K562 (cell line): ENCODE measurements at places on chromosomes 7 and 10. TPM values are rescaled to one million over a fixed set of nuclear protein-coding genes. Genes with fewer than 3 reads are reported as not detected.

GRCh38 chr7:150450491-150451001, at the start of gene GIMAP8:
TSS of gene GIMAP8 (plus strand) at chr7:150450630. CDS start at chr7:150466699, 16,069 bp downstream.
- no peak within 1 kb of the TSS for H3K4me3 ChIP-seq
- no peaks in the 10 kb centered on the region for H3K36me3 ChIP-seq
- no peak within 1 kb of the TSS for H3K27ac ChIP-seq

- H3K36me3 ChIP-seq, result no peaks in the 10 kb centered on the region
- H3K27ac ChIP-seq, result no peak overlapping the region
- no peak overlapping the region for H3K4me3 ChIP-seq
- H3K27me3 ChIP-seq, result peaks cover 60% of the 10 kb centered on the region
- peaks cover 8% of the 10 kb centered on the region; the same call in 1 of the 2 replicates for H3K4me1 ChIP-seq
Measured at GRCh38 chr7:132577206-132578049, 1.2 kb upstream of the PLXNA4 start.

- no peaks in the 10 kb centered on the region; the same call in 2 of the 3 replicates for H3K27me3 ChIP-seq
- H3K4me1 ChIP-seq, result no peaks in the 10 kb centered on the region
- no peak for DNase-seq
- H3K36me3 ChIP-seq, result no peaks in the 10 kb centered on the region
Measured at GRCh38 chr7:116429986-116430619, 69.4 kb upstream of the CAV2 start.

DNA sequence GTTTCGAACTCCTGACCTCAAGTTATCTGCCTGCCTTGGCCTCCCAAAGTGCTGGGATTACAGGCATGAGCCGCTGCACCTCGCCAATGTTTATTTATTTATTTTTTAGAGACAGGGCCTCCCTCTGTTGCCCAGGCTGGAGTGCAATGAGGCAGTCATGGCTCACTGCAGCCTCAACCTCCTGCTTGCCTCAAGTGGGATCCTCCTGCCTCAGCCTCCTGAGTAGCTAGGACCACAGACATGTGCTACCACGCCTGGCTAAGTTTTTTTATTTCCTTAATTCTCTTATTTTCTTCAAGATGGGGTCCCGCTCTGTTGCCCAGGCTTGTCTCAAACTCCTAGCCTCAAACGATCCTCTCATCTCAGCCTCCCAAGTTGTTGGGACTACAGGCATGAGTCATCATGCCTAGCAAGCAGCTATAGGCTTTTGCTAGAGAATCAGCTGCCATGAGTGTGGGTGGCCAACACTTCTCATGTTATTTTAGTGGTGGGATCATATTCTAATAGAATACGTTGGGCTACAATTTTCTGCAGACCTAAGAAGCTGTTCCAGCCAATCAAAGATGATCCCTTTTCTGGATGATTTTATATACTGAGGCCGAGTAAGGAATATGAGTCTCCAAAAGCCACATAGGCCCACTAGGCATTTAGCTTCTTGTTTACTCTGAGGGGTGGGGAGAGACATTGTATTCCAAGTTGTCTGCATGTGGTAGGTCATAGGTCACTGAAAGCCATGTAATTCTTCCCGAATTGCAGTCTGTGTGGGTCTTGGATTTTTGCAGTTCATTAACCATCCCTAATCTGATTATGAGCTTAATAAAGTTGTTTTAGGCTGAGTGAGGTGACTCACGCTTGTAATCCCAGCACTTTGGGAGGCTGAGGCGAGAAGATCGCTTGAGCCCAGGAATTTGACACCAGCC, 7.6 kb upstream of the TMEM248 start:
- no peak overlapping the region for H3K4me3 ChIP-seq
- peak; percentile 35 for DNase-seq
- no peaks in the 10 kb centered on the region for H3K27me3 ChIP-seq
- peaks cover 16% of the 10 kb centered on the region; the same call in 2 of the 3 replicates for H3K4me1 ChIP-seq
- H3K36me3 ChIP-seq, result no peaks in the 10 kb centered on the region

GRCh38 chr10:6431861-6432260, 148.2 kb downstream of the PRKCQ start:
- 0 out of 2 replicates have a peak, but pooled peaks cover 2% of the 10 kb centered on the region for H3K4me1 ChIP-seq
- no peak overlapping the region for H3K27ac ChIP-seq
- no peak overlapping the region for H3K4me3 ChIP-seq
- H3K27me3 ChIP-seq, result no peaks in the 10 kb centered on the region
- DNase-seq, result no peak

DNA sequence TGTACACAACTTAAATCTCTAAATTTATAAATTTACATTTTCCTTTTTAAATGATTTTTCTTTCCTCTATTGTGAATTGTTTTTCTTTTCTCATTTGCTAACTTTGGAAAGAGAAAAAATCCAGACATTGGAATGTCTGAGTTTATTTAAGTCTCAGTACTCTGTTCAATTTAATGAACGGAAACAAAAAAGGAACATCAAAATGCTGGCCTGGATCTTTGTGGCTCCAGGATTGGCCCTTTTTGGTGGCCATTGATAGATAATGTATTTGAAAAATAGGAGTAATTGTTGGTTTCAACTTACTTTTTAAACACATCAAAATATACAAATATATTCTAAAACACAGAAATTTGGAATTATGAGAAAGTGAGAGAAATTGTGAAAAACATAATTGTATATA, 336.0 kb downstream of the SUGCT start:
- DNase-seq, result no peak
- H3K36me3 ChIP-seq, result no peaks in the 10 kb centered on the region
- H3K4me1 ChIP-seq, result no peaks in the 10 kb centered on the region
- no peaks in the 10 kb centered on the region for H3K27me3 ChIP-seq
- H3K4me3 ChIP-seq, result no peak overlapping the region

GRCh38 chr10:57723305-57723704, 544.4 kb downstream of the IPMK start:
- DNase-seq, result no peak
- no peak overlapping the region for H3K4me3 ChIP-seq
- no peak overlapping the region for H3K27ac ChIP-seq
- no peaks in the 10 kb centered on the region for H3K4me1 ChIP-seq

DNA sequence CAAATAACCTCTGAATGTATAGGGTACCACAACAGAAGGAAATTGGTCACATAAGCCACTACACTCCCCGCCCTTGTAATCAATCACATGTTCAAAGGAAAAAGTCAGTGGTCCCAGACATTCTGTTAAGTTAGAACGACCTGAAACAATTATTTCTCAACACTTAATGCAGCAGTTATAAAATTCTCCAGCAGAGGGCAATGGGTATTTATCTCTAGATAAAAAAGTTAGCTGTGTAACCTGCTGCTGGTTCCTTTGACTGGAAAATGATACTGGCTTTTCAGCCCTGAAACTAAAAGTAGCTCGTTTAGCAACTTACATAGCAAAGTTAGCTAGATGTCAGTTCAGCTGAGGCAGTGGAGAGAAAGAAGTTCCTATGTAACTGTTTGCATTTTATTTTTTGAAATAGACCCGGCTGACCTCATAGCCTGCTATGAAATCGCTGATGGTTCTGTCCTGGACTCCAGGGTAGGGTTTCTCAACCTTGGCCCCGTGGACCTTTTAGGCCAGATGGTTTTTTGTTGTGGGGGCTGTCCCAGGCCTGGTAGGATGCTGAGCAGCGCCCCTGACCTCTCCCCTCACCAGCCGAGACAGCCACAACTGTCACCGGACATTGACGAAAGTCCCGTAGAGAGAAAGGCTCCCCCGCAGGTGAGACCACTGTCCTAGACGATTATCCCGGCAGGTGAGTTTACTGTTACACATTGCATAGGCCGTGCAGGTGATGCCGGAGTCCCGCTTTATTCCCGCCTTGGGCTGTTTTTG, 40.2 kb upstream of the PROSER2 start:
- H3K4me1 ChIP-seq, result 0 out of 3 replicates have a peak, but pooled peaks cover 4% of the 10 kb centered on the region
- H3K36me3 ChIP-seq, result no peaks in the 10 kb centered on the region
- no peak overlapping the region for H3K4me3 ChIP-seq
- DNase-seq, result peak; percentile 57

GRCh38 chr10:117531371-117532002, 11.1 kb upstream of the EMX2 start:
- H3K4me3 ChIP-seq, result no peak overlapping the region
- H3K4me1 ChIP-seq, result peaks cover 16% of the 10 kb centered on the region
- peaks cover 59% of the 10 kb centered on the region for H3K27me3 ChIP-seq
- no peak for DNase-seq
- H3K27ac ChIP-seq, result no peak overlapping the region

DNA sequence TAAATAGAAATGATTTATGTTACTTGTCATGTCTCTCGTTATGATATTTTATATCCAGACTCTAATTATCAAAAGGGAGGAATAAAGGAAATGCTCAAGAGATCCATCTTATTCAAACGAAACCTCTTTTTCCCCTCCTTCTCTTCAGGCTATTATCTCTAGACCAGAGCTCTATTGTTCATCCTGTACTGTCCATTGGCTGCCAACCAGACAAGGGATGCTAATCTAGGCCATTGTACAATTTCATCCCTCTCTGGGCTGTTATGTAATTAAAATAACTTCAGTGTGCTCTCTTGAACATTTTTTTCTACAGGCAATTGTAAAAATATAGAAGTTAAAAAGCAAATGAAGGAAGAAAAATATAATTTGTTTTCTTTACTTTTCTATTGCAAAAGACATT, 220.4 kb downstream of the HDAC9 start:
- no peak overlapping the region for H3K27ac ChIP-seq
- DNase-seq, result no peak

DNA sequence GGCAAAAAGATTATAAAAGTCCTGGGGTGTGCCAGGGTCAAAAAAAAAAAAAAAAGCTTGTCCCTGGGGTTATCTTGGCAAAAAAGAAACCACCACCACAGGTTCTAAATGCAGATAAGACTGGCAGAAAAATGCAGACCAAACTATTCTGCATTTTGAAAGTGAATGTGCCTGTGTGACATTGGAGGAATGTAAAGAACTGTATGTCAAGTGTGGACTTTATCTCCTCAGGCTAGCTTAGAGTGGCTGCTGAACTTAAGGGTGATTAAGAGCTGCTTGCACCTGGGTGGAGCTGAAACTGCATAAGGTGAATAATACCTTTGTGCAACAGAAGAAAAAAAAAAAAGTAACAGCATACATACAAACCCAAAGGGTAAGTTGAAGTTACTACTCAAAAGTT, 1.3 kb upstream of the NAPEPLD start:
- H3K27ac ChIP-seq, result peak overlapping the region; percentile 93
- H3K4me1 ChIP-seq, result peaks cover 25% of the 10 kb centered on the region
- peak; percentile 81 for DNase-seq
- H3K4me3 ChIP-seq, result peak overlapping the region; percentile 69

- DNase-seq, result no peak
- no peaks in the 10 kb centered on the region; the same call in 2 of the 3 replicates for H3K4me1 ChIP-seq
- H3K27me3 ChIP-seq, result no peaks in the 10 kb centered on the region; the same call in 2 of the 3 replicates
- no peak overlapping the region for H3K4me3 ChIP-seq
- no peaks in the 10 kb centered on the region for H3K36me3 ChIP-seq
Measured at GRCh38 chr10:88117869-88118632, 254.6 kb downstream of the PTEN start.

- H3K4me3 ChIP-seq, result no peak overlapping the region
- H3K27ac ChIP-seq, result no peak overlapping the region
- DNase-seq, result no peak
- H3K36me3 ChIP-seq, result no peaks in the 10 kb centered on the region
- peaks cover 4% of the 10 kb centered on the region; the same call in 1 of the 2 replicates for H3K27me3 ChIP-seq
Measured at GRCh38 chr7:47689558-47689957, 107.6 kb upstream of the TNS3 start.

- no peaks in the 10 kb centered on the region for H3K36me3 ChIP-seq
- H3K4me3 ChIP-seq, result no peak overlapping the region
- DNase-seq, result no peak
- no peaks in the 10 kb centered on the region for H3K4me1 ChIP-seq
Measured at GRCh38 chr10:114166043-114166442, 8.0 kb downstream of the CCDC186 start.

DNA sequence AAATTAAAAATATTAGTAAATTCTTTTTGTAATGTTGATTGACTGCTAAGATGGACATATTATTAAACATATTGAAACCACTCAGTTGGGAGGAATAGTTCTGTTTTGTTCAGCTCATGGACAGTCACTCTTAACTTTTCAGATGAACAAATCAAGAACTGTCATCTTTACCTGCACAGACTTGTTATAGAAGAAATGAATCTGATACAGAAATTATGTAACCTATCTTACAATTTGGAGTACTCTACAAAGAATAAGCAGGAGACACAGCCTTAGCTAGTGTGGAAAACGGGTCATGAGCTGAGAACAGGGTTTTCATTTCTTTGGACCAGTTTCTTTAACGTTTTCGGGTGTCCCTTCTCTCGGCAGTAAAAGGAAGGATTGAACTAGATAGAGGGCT, 1.2 kb upstream of the ANLN start:
- peaks cover 36% of the 10 kb centered on the region for H3K4me1 ChIP-seq
- H3K27ac ChIP-seq, result peak overlapping the region; percentile 95
- no peaks in the 10 kb centered on the region for H3K27me3 ChIP-seq

DNA sequence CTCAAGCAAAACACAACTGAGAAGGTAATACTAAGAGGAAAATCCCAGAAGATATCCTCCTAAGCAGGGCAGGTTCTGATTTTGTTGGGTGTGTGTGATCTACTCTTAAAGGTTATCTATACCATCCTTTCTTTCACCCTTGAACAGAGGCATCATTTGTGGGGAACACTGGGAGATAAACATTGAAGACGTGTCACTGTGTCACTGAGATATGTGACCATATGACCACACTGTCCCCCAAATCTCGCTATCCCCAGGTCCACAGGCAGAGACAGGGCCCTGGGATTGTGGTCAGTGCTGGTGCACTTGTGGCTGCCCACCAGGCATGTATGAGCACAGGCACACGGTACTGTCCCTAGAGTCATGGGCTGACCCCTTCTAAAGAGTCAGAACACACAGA, 30.0 kb downstream of the TECTB start:
- no peak for DNase-seq
- H3K4me1 ChIP-seq, result peaks cover 3% of the 10 kb centered on the region; the same call in 1 of the 2 replicates
- H3K36me3 ChIP-seq, result no peaks in the 10 kb centered on the region
- H3K27me3 ChIP-seq, result peaks cover 19% of the 10 kb centered on the region

DNA sequence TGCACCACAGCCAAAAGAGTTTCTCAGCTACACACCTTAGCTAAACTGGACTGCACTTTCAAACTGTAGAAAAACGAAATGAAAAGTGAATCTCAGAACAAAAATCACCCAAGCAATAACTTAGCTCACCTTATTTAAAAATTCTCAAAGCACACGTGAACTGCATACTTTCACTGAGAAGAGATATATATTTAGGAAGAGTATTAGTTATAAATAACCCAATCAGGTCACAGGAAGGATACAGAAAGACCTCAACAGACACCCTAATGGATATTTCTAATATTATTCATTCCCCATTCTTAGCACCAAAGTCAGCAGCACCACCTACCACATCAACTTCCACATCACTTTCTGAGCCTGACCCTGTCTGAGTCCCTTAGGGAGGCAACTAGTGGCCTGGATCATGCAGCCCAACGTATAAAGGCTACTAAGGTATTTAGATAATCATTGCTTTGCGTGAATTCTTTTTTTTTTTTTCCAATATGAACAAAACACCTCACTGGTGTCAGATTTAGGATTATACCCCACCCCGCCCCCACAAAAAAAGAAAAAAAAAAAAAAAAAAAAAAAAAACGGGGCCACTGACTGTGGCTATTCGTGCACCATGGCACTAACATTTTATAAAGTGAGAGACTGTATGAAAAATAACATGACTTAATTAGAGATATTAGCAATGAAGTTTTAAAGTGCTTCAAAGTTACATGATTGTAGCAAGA, 2.6 kb downstream of the ABI1 start:
- no peaks in the 10 kb centered on the region for H3K36me3 ChIP-seq
- H3K4me3 ChIP-seq, result peak overlapping the region; percentile 100
- peaks cover 3% of the 10 kb centered on the region; the same call in 1 of the 2 replicates for H3K4me1 ChIP-seq
- H3K27me3 ChIP-seq, result 0 out of 2 replicates have a peak, but pooled peaks cover 4% of the 10 kb centered on the region
- peak; percentile 24 for DNase-seq

The FKBP6 gene
- not detected in 2 replicates for total RNA-seq

The C10orf53 gene
- not detected in 2 replicates for total RNA-seq

The FXYD4 gene
- not detected in 2 replicates for total RNA-seq

The IL2RA gene
- total RNA-seq, result 0.95 and 1.1 TPM in 2 replicates

The DENND2A gene
- 0.16 TPM in 1 of 2 replicates, not detected in the other for total RNA-seq

The PTF1A gene
- not detected in 2 replicates for total RNA-seq
